ENCODE measurements at places on chromosomes 2 and 18.

DNA sequence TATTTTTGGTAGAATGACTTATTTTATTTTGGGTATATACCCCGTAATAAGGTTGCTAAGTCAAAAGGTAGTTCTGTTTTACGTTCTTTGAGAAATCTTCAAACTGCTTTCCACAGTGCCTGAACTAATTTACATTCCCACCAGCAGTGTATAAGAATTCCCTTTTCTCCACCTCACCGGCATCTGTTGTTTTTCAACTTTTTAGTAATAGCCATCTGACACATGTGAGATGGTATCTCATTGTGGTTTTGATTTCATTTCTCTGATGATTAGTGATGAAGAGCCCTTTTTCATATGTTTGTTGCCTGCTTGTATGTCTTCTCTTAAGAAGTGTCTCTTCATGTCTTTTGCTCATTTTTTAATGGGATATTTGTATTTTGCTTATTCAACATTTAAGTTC is 215.2 kb upstream of the TFPI start:
- no peak for DNase-seq

- no peak for DNase-seq
These were observed 27.1 kb upstream of the VPS4B start for GRCh38 chr18:63449426-63449825.

GRCh38 chr18:57439609-57439968 is 4.4 kb downstream of the ONECUT2 start:
- DNase-seq: no peak

DNA sequence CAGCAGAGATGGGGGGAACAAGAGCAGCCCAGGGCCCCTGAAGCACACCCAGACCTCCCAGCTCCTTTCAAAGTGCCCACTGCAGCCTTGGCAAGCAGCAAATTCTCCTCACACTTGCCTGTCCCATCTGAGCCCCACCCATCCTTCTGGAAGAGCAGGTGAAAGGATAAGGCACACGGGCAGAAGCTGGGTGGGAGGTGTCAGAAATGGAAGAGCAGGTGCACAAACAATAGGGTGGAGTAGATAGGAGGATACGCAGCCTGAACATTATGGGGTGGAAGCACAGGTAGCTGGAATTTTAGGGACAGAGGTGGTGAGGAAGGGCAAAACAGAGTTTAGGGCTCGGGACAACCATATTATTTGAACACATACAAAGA is 69.2 kb downstream of the TNS1 start:
- no peak for DNase-seq

GRCh38 chr2:237345891-237346640 is 67.9 kb downstream of the COL6A3 start:
- DNase-seq: no peak

DNA sequence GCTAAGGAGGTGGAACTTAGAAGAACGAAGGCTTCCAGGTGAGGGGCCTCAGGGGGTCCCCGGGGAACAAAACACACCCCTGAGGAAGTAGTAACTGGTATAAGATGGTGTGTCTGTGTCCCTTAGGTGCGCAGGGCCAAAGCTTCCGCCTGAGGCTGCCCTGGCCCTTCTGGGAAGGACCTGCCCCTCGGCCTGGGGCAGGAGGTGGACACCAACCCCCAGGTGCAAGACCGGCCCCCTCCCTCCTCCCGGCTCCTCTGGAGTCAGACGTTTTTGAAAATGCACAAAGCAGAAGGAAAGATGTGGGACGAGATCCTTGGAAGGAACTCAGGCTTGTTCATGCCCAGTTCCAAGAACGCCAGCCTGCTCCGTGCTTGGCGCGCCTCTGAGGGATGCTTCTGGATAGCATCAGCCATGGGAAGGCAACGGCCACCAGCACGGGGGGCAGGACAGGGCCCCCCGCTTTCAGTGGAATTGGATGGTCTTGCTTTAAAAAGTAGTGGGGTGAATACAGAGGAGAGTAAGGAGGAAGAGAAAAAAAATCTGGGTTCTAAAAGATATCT is 37.5 kb downstream of the MYT1L start:
- no peak for DNase-seq

- DNase-seq: no peak
These were observed at the start of gene GKN2 for GRCh38 chr2:68952887-68953521. GKN2 (minus strand) TSS chr2:68952893; CDS start chr2:68952861, 32 bp downstream.

- no peak for DNase-seq
These were observed 85.6 kb downstream of the VIT start for GRCh38 chr2:36781907-36782720.

DNA sequence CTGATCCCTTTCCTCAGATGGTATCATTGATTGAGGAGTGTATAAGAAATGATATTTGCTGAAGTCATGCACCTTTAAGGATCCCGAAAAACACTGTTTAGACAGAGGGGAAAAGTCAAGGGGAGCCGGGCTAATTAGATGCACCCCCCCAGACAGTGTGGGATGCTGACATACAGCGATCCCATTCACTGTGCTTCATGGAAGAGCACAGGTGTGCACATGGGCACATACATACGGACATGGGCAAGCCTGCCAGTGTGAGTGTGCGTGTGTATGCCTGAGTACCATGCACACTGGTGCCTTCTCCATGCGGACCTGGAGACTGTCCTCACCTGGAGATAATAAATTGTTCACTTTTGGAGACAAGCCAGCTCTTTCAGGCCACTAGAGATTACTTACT is 22.6 kb downstream of the MEIS1 start:
- DNase-seq: no peak

DNA sequence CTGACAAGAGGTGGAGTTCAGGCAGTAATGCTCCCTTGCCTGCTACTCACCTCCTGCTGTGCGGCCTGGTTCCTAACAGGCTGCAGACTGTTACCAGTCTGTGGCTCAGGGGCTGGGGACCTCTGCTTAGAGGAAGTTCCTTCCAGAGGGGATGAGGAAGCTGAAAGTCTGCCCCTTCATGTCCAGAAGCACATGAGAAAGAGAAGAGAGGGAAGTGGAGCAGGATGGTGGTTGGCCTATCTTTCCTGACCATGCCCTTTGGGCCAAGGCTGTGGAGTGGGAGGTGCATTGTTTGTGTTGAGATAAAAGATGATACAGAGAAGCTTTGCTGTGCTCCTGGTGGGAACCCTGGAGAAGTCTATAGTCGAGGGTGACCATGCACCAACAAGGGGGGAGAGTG is 112.5 kb downstream of the LPIN1 start:
- DNase-seq: no peak

DNA sequence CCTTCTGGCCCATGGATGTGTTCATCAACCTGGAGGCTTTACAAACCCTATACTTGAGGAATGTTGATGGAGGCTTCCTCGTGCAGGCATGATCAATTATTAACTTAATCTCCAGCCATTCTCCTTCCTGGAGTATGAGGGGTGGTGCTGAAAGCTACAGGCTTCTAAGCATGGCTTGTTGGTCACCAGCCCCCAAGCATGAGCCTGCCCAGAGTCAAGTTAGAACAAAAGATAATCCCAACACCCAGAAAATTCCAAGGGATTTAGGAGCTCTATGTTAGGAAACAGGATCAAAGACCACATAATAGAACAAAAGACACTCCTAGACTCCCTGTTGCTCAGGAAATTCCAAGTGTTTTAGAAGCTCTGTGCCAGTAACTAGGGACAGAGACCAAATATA is 63.1 kb downstream of the FAM171B start:
- DNase-seq: no peak

- DNase-seq: no peak
These were observed 8.3 kb downstream of the SATB2 start for GRCh38 chr2:199449455-199449854.

- DNase-seq: no peak
These were observed 24.4 kb downstream of the HK2 start for GRCh38 chr2:74858281-74858680.

GRCh38 chr2:64143169-64144056 is 807 bp downstream of the PELI1 start:
- DNase-seq: peak; percentile 56

GRCh38 chr2:36357847-36358659 is 2.5 kb downstream of the CRIM1 start:
- DNase-seq: no peak

DNA sequence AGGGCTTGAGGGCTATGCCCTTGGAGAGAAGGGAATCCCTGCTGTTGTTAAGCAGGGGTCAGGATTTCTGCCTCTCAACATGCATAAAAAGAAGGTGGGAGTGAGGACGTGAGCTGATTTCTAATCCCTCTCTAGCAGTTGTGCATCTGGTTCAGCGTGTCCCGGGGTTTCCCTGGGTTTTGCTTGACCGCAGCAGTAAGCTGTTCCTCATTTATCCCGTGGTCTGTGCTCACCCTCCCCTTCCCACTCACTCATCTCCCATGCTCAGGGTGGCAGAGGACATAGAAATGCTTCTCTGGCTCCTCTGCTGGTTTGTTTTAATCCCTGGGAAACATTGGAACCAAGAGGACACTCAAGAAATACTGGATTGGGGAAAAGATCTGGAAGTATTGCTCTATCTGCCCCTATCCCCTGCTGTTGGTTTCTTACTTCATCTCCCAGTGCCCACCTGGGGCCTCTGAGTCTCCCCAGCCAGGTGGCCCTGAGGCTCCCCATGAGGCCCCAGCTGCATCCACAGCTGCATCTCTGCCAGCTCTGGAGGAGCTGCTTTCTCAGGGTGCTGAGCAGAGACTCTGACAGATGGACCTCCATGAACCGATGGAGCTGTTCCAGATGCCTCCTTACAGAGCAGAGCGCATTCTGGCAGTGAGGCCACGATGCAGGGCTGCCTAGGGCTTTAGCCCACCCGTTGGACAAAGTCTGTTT is 36.1 kb downstream of the TET3 start:
- no peak for DNase-seq

DNA sequence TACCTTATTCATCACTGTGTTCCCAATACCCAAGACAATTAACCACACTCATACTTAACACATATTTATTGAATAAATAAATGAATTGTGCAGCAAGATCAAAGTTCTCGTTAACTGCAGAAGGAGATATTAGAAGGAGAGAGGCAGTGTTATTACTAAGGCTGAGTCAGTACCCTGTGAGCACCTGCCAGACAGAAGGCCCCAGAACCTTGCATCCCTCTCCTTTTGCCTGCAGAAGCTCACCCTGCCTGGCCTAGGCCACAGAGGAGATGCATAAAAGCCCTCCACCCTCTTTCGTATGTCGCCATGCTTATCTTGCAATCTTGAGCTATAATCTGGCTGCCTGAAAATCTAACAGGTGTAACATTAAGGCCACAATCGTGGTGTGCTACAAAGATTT is 20.5 kb upstream of the RNF149 start:
- no peak for DNase-seq

GRCh38 chr2:45957533-45958227 is 306.2 kb downstream of the PRKCE start:
- DNase-seq: no peak

DNA sequence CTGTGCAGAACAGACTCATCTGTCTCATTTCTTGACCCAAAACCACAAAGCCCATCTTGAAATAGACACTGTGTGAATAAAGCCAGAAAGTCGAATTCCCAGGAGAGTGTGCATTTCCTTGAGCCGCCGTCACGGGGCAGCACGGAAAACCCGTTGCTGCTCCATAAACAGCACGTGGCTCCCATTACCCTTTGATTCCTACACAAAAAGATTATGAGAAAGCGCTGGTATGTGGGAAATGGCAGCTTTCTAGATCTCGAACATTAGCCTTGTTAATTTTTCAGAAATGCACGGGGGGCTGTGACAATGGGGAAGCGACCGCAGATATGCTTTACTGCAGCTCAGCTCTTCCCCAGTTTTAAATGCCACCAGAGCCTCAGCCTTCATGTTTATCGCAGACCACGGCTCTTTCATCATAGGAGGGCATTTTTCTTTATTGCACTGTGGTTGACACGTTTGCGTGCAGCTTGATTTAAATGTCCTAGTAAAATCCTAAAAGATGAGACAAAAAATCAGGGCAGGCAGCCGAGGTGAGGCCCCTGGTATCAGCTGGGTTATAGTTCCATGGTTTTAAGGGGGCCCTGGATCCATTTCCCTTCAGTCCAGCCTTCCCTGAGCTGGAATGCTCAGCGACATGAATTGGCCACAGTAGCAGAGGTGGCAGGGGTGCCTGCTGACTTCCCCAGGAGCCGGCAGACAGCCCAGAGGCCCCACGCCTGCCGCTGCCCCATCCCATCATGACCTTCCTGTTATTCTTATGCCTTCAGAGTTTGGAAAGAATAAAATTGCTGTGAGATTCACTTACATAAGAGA is 249.3 kb downstream of the NDUFA10 start:
- no peak for DNase-seq

GRCh38 chr2:224121406-224122067 is 82.5 kb upstream of the SERPINE2 start:
- no peak for DNase-seq

- DNase-seq: no peak
These were observed 92.1 kb downstream of the LYPD6 start for GRCh38 chr2:149422337-149422990.

DNA sequence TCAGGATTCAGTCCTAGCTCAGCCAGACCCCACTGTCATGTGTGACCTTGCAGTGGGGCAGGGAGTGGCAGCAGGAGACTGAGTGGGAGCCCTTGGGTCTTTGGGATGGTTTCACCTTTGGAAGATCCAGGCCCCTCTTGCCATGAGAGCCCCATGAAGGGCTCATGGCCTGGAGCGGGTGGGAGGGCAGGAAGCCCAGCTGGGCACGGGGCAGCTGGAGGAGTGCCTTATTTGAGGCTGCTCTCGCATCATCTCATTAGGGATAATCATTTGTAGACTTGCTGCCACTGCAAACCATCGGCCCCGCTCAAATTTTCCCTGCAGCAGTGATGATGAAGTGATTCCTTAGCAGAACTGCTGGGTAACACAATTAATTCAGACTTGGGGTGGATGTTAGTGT is 73.9 kb downstream of the TGOLN2 start:
- DNase-seq: no peak

DNA sequence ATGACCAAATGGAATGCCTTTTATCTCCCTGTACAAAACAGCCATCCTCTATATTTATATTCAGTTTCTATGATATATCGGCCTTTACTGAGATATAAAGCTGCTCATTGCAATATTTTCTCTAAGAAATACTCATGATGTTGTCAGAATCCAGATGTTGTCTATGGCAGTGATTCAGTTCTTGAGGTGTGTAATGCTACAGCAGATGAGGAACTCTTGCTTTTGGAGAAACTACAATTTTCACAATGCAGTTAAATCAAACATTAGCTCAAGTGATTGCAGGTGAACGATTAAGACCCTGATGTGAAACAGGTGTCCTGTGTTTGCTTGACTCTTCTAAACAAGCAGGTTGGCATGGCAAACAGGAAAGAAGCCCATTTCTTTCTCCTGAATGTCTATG is 256.2 kb upstream of the CDH20 start:
- no peak for DNase-seq

DNA sequence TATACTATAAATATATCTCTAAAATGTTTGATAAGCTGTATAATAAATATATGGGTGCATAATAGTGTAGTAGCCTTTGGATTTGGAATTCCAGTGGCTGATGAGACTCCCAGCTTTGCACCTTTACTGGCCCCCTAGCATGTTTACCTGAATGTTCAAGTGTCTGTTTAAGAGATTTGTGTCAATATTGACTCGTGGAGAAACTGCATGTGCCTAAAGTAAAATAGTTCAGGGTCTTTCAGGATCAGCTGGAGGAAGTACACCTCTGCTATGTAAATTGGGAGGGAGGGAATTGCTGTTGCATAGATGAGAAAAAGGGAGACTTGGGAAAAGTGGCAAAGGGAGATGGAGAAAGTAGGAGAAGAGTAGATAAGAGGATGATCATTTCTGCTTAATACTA is 23.9 kb downstream of the ME2 start:
- DNase-seq: no peak

- DNase-seq: peak; percentile 6
These were observed 45.4 kb upstream of the FAHD2A start for GRCh38 chr2:95356821-95357700.

- DNase-seq: no peak
These were observed 107.3 kb downstream of the CABYR start for GRCh38 chr18:24246143-24246542.

- DNase-seq: no peak
These were observed 184.9 kb downstream of the UBE2E3 start for GRCh38 chr2:181165199-181165868.

- DNase-seq: no peak
These were observed 58.8 kb downstream of the RND3 start for GRCh38 chr2:150428641-150429040.
